Fibroblast of lung (primary cell): ENCODE measurements at places on chromosomes 3 and 15. TPM values are rescaled to one million over a fixed set of nuclear protein-coding genes. Genes with fewer than 3 reads are reported as not detected.

GRCh38 chr15:90839187-90840071 is 29.0 kb upstream of the FURIN start:
- DNase-seq: peak; percentile 73

The XYLB gene
- 2.2 and 4.2 TPM in 2 replicates for polyA plus RNA-seq

- no peak for DNase-seq
Observed at GRCh38 chr3:177107461-177108239, 89.6 kb downstream of the TBL1XR1 start.

DNA sequence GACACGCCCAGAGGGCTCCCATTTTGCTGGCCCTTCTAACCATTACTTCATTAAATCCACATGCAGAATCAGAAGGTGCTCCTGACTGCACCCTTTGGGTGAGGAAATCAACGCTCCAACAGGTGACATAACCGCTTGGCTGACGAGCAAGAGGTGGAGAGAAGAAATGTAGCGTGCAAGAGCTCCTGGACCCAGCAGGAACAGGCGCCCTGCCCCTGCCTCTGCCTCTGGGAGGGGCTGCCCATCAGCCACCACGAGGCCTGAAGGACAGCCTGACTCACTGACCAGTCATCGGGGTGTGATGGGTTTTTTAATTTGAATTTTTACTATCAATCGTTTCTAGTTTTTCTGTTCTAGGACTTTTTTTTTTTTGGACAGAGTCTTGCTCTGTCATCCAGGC is 218.2 kb downstream of the ADAMTS17 start:
- peak; percentile 28 for DNase-seq
